Foreskin keratinocyte (primary cell): ENCODE measurements at places on chromosomes 2 and 18.

DNA sequence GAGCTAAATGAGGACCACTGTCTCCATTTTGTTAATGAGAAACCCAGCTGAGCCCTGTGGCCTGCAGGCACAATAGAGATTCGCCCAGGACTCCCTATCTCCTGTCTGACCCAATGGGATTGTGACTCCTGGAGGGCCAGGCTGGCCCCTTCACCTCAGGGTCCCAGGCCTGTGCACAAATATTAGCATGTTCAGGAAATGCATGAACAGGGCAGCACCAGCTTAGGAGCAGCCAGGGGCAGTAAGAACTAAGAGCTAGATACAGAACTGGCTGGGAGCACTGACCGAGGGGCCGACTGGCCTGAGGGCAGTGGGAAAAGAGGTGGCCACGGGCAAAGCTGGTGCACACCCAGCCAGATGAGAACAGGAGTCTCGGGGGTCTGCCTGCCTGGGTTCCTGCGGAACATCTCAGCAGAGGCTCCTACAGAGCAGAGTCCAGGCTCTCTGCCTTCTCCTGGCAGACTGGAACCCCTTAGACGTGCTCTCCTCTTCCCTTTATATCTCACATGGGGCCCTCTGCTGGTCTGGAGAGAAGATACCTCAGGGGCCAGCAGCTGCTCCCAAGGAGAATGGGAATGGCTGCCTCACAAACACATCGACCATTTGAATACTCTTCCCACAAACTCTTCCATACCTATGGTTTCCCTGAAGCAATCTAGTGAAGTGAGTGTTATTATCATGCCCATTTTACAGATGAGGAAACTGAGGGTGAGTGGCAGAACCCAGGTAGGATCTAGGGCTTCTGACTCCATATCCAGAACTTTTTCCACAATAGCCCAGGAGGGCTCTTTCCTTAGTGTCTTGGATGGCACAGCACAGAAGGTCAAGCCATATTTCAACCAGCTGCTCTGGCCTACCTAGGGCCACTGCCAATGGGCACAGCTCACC lies 77.6 kb upstream of the OTOF start:
- DNase-seq, result no peak

DNA sequence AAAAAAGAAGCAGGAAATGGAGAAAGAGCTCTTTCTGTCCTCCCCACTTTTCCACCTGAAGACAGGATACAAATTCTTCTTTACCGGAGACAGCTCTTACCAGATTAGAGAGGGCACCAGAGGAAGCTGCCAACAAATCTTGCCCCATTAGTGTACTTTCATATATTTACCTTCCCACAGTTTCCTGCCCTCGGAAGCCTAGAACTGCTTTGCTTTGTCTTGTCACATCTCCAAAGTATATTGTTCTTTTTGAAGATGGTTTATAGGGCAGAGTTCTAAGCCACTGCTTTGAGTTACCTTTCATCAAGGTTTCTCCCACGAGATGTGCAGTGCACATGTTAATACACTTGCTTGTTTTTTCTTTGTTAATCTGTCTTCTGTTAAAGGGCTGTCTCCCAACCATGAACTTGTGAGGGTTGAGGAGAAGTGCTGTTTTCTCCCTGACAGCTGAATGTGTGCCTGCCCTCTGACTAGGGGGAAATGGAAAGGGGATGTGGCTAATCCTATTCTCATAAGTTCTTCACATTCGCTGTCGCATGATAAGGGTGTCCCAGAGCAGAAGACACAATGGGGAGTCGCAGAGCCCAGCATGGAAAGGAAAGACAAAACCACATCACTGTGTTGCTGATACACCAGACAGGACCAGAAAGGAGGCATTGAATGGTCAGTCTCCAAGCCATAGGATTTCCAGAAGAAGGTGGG lies 24.2 kb downstream of the CENPA start:
- DNase-seq, result no peak

- no peak for DNase-seq
Measured at GRCh38 chr2:127608061-127609030, 37.6 kb upstream of the GPR17 start.

DNA sequence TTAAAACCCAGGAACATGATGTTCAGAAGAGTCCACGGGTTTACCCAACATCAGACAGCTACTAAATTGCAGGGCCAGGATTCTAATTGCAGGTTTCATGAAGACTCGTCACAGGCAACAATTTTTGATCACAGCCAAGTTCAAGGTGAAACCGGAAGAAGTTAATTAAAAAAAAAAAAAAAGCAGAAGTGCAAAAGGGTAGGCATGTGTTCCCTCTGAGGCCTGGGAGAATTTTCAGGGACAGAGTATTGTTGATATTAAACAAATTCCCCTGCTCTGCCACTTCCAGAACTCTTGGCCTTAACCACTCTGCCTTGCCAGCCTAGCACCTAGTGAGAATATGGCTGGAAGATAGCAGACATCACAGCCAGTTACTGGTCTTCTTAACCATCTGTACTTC lies 99.4 kb upstream of the TRIB2 start:
- no peak for DNase-seq

GRCh38 chr2:236673126-236673822 lies 103.6 kb downstream of the ACKR3 start:
- no peak for DNase-seq

GRCh38 chr2:233056961-233057605 lies 3.1 kb upstream of the INPP5D start:
- DNase-seq, result no peak

GRCh38 chr2:2413525-2413924 lies 82.5 kb upstream of the MYT1L start:
- no peak for DNase-seq

- no peak for DNase-seq
Measured at GRCh38 chr2:214816008-214816533, 6.6 kb upstream of the BARD1 start.

GRCh38 chr2:204545861-204546735 lies 823 bp downstream of the PARD3B start:
- no peak for DNase-seq

- no peak for DNase-seq
Measured at GRCh38 chr2:137262594-137262993, 497.2 kb downstream of the THSD7B start.

DNA sequence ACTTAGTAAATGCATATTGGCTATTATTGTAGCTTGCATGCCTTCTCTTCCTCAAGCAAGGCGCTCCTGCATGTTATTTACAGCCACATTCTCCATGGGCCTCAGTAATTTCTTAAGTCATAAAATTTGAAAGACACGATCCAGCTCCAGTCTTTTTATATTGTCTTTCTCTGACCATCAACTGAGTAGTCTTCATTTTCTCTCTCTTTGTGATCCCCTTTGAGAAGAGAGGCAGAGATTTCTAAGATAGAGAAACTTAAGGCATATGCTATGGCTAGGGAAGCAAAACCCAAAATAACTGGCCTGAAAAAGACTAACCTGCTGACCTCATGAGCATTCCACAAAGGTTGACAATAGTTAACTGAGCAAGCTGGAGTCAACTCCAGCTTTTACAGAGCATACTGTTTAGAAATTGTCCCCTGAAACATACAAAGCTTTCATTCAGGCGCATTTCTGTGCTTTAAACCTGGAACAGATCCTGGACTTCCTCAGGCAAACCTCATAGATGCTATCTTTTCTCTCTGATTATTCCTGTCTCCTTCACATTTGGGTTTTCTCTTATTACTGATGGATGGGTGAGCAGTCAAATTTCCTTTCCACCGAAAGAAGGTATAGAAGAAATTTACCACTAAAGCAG lies 4.6 kb downstream of the DPP4 start:
- no peak for DNase-seq

GRCh38 chr2:82964341-82964740 lies 1494.7 kb downstream of the SUCLG1 start:
- DNase-seq, result no peak
